Naive B cell (primary cell): ENCODE measurements at places on chromosomes 5 and 9.

DNA sequence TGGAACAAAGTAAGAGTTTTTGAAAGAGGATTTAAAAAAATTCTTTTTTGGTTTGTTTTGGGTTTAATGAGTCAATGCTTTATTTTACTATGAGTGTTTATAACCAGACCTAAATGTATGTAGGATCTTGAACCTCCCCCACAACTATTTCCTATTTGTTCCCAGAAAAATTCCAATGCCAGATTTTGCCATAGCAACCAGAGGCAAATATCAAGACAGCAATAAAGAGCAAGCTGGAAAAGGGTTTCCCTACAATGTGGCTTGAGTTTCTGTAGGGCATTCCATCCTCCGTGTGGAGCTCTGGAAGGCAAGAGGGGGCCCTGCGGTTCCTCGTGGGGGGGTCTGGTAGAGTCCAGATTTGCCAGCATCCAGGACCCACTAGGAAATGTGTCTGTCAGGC is 27.8 kb upstream of the GDNF start:
- no peak for DNase-seq

DNA sequence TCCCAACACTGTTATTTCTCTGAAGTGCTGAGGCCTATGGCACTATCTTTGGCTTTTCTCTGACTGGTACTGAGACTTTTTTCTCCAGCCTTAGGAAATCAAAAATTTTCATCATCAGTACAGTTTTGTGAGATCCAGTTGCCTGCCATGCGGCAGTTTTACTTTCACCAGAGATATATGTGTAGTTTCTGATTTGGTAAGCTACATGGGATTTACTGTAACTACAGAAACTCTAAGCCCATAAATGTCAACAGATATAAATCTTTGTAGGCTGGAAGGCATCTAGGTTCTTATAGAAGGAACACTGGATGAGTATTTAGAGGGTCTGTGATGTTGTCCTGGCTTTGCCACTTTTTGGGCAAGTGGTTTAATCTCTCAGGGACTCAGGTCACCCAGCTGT is 69.0 kb downstream of the DOCK2 start:
- no peak for DNase-seq

- no peak for DNase-seq
Measured at GRCh38 chr5:133271606-133272005, 219.8 kb downstream of the HSPA4 start.

GRCh38 chr5:39717176-39717897 is 292.6 kb upstream of the DAB2 start:
- DNase-seq = no peak

GRCh38 chr5:101435768-101436167 is 532.7 kb upstream of the ST8SIA4 start:
- DNase-seq = no peak

GRCh38 chr9:131884222-131884621 is 144.3 kb upstream of the RAPGEF1 start:
- no peak for DNase-seq

DNA sequence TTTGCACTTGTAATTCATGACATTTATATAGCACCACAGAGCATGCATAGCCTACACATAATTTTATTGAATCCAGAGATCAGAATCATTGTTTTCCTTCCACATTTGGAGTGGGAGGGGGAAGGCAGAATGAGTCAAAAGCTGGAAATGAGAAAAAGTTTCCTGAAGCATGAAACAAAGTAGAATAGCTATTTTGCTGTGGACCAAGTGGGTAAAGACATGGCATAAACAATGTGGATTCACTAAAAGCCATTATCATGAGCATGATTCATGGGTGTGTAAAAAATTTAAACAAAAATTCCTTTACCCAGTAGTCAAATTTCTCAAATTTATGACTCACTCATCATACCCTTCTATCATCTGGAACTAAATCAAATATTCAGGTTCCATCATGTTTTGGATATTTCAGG is 97.9 kb downstream of the YIPF5 start:
- DNase-seq = no peak
